SJCRH30 (cell line): ENCODE measurements at places on chromosomes 1 and 21. TPM values are rescaled to one million over a fixed set of nuclear protein-coding genes. Genes with fewer than 3 reads are reported as not detected.

ATF3 gene
- total RNA-seq: 30.6 and 33.8 TPM in 2 replicates

CYP4Z1 gene
- not detected in 2 replicates for total RNA-seq

KCNA2 gene
- total RNA-seq: not detected in 2 replicates

GPR157 gene
- total RNA-seq: not detected in 2 replicates

CR1 gene
- 0.16 TPM in 1 of 2 replicates, not detected in the other for total RNA-seq

CR2 gene
- total RNA-seq: 0.03 and 0.04 TPM in 2 replicates

SLC5A9 gene
- not detected in 2 replicates for total RNA-seq

RGSL1 gene
- not detected in 2 replicates for total RNA-seq

UTS2 gene
- not detected in 2 replicates for total RNA-seq

HRNR gene
- not detected in 2 replicates for total RNA-seq

NECAP2 gene
- total RNA-seq: 44.0 and 45.7 TPM in 2 replicates

KCNA10 gene
- not detected in 2 replicates for total RNA-seq

S100A14 gene
- total RNA-seq: not detected in 2 replicates

OR2AK2 gene
- not detected in 2 replicates for total RNA-seq

EPHX1 gene
- 6.3 and 7.2 TPM in 2 replicates for total RNA-seq

MNDA gene
- total RNA-seq: not detected in 2 replicates

KCNE1 gene
- total RNA-seq: 0.06 and 0.13 TPM in 2 replicates

TIE1 gene
- total RNA-seq: 0.61 and 1.5 TPM in 2 replicates

PODN gene
- 0.41 and 0.42 TPM in 2 replicates for total RNA-seq

CHRM3 gene
- total RNA-seq: 0.47 and 0.63 TPM in 2 replicates

RBP7 gene
- not detected in 2 replicates for total RNA-seq

SPRR2A gene
- not detected in 2 replicates for total RNA-seq

SLAMF7 gene
- total RNA-seq: not detected in 2 replicates

NFASC gene
- total RNA-seq: 58.7 and 72.0 TPM in 2 replicates

FBXO44 gene
- total RNA-seq: not detected in 2 replicates

OR2L2 gene
- total RNA-seq: not detected in 2 replicates

AQP10 gene
- total RNA-seq: not detected in 2 replicates

NBPF4 gene
- total RNA-seq: 1.2 and 1.4 TPM in 2 replicates

TNFRSF4 gene
- total RNA-seq: 2.8 and 4.7 TPM in 2 replicates

ZNF695 gene
- 17.4 and 19.7 TPM in 2 replicates for total RNA-seq

ACTA1 gene
- total RNA-seq: 0.15 and 0.93 TPM in 2 replicates

SPRR2F gene
- not detected in 2 replicates for total RNA-seq

AKT3 gene
- total RNA-seq: 32.7 and 40.4 TPM in 2 replicates

MRPS14 gene
- total RNA-seq: 31.6 and 34.0 TPM in 2 replicates

LCE1B gene
- total RNA-seq: not detected in 2 replicates
